ENCODE measurements at places on chromosomes 11 and 22. TPM values are rescaled to one million over a fixed set of nuclear protein-coding genes. Genes with fewer than 3 reads are reported as not detected.

LDHAL6A gene
- 0.19 TPM for total RNA-seq

- no peak for DNase-seq
Observed at GRCh38 chr11:17604915-17605233, 57.8 kb downstream of the OTOG start.

GRCh38 chr11:17972987-17973386, 39.9 kb downstream of the SERGEF start:
- DNase-seq: peak; percentile 12

- DNase-seq: peak; percentile 62
Observed at GRCh38 chr11:64316672-64317324, 561 bp downstream of the TRMT112 start.

DNA sequence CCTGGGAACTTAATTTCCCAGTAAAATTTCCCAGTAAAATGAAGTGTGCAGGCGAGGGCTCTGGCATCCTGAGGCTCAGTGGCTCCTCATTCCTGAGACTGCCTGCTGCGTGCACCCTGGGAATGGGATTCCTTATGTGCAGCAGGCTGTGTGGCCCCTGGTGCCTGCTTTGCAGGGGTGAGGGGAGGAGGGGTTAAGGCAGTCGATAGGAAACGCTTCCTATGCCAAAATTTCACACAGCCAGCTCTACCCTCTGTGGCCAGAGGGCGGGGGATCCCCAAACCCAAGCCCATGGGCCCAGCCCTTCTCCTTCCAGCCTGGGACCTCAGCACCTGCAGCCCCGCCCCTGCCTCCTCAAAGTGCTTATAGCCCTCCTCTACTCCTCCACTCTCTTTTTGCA, 12.1 kb upstream of the BAIAP2L2 start:
- no peak for DNase-seq

DNA sequence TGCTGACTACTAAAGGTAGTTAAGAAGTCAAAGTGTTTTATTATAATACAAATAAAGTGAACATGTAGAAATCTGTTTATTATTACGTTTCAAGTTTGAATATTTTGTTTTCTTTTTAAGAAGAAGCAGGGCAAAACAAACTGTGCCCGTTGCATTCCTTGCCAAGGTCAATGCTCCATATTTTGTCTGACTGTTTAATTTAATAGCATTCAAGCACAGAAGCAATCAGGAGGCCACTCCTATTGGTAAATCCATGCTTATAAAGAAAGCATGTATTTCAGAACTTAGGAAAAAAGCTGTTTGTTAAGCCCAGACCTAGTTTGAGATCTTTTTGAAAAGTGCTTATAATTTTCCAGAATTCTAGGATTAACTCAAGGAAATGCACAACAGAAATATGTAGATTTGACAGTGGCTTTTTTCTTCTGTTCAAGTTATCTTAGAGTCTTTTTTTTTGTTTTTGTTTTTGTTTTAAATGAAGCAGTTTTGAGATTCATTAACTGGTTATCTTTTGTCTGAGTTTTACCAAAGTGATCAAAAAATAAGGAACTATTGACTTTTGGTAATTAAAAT, 51.7 kb downstream of the ARHGAP42 start:
- DNase-seq: no peak

GRCh38 chr11:10655227-10655626, 38.3 kb downstream of the IRAG1 start:
- no peak for DNase-seq

DNA sequence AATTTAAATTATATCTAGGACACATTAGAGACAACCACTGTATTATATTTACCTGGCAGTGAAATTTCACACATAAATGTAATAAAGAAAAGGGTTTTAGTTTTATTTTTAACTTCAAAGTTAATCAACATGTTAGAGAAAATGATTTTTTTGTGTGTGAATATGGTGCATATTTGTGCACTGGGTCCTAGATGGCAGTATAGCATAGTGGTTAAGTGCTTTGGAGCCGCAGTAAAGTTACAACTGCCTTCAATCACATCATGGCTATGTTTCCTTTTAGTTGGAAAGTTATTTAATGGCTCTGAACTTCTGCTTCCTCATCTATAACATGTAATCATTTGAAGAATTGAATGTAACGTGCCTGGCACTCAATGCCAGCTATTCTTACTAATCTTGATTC, 108.9 kb upstream of the DDI1 start:
- DNase-seq: no peak

EFCAB6 gene
- 0.27 TPM for total RNA-seq

DNA sequence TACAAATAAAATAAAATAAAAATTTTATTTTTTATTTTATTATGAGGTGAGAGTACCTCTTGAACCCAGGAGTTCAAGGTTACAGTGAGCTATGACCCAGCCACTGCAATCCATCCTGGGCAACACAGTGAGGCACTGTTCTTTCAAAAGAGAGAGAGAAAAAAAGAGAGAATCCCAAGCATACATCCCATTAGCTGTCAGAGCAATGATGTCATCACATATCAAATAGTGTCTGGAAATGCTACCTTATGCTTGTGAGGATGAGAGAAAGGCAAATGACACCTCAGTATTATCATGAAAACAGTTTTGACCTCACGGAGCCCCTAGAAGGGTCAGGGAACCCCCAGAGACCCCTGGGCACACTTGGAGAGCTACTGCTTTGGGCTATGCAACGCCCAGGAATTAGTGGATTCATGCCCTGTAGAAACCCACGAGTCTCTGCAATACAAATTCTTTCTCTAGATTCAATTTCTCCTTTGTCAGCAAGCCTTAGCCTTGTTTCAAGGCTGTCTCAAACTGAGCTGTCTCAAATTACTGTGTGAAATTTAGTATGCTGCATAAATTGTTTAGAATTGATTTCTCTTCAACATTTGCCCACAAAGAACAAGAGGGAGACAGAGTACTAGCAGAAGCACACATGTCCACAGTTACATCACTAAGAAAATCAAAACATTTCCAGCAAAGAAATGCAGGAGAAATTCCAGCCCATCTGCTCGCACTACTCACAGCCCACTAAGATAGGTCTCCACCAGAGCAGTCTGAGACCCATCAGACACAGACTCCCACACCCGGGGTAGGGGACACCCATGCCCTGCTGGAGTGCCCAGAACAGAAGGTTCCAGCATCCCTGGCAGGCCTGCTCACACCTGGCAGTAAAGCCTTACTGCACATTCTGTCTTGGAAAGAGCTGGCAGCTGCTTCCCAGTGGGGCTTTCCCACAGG, 18.1 kb downstream of the DGCR2 start:
- no peak for DNase-seq

GRCh38 chr11:37724315-37724714, 1126.3 kb upstream of the RAG2 start:
- DNase-seq: no peak

All from activated CD4-positive, alpha-beta memory T cell treated with anti-CD3 and anti-CD28 coated beads for 36 hours (primary cell).